ENCODE measurements at places on chromosomes 13 and 19.
A peak's percentile ranks its signal among the peaks of the same experiment; 100 is the strongest.

- peak; percentile 55 for DNase-seq
These were observed 622 bp upstream of the FXYD5 start for GRCh38 chr19:35153701-35154524.

GRCh38 chr19:3146677-3147100, 10.9 kb downstream of the GNA15 start:
- DNase-seq = peak; percentile 61

- peak; percentile 44 for DNase-seq
These were observed 19.3 kb downstream of the GNA15 start for GRCh38 chr19:3154957-3155736.

DNA sequence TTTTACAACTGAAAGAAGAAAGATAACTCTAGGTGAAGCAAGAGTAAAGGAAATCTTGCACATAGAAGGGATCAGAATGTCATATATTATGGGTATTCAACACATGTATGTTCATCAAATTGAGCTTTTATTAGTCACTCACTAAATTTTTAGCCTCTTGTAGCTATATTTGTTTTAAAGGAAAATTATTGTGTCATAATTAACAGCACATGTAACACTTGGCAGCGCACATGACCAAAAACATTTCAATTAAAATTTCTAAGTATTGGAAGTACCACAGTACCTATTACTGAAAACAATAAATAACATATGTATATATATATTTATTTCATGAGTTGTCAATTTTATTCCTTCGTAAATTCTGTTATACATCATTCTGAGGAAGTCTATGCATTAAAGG, 2800.4 kb downstream of the PCDH9 start:
- no peak for DNase-seq

DNA sequence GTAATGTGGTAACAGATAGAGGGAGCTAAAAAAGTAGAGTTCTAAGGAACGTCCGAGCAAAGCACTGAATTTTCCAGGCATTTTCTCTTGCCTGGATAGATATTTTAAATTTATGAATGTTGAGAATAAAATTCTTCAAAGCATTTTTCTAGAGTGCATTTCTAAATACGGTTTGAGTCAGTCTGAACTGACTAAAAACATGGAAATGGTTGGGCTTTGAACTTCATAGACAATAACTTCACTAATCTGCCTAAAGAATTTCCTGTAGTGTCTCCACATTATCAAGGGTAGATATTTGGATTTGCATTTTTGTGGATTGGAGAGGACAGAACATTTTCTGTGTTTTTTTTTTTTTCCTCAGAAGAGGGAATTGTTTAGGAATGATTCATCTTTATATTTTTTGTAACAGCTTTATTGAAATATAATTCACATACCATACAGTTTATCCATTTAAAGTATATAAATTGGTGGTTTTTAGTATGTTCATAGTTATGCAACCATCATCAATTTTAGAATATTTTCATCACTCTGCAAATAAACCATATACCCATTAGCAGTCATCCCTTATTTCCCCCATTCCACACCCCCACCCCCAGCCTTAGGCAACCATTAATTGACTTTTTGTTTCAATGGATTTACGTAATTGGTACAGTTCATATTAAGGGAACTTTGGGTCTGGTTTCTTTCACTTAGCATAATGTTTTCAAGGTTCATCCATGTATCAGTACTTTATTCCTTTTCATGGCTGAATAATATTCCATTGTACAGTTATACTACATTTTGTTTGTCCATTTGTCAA, 20.7 kb downstream of the GARRE1 start:
- no peak for DNase-seq

DNA sequence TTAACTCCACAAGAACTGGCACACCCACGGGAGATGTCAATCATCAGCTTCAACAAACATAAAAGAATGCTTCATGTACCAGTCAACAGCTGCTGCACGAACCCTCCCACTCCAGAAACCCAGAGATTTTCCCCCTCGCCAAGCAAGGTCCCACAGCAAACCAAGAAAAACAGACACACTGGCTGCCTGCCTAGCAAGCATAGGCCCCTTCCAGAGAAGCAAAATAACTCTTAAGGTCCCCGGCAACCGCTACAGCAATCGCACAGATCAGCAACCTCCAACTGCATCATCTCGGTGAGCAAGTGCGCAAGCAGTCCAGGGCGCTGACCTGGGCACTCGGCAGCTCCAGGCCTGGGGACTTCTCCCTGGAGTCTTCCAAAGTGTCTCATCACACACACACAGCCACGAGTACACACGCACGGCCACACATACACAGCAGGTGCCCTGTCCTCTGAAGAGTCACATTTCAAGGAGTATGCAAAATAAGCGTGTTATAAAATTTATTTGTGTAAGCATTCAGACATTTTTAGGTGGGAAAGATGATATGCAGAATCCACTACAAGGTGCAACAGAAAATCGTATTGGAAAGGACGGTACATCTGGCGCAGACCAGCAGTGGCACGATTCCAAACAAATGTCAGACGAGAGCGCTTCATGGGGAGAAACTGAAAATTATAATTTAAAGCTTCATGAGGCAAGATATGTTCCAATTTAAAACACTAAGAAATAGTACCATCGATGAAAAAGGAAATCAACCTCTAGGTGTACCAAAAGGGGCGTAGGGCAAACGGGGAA, 125.0 kb downstream of the STK24 start:
- no peak for DNase-seq
